ENCODE measurements at places on chromosomes 5 and 9. TPM values are rescaled to one million over a fixed set of nuclear protein-coding genes. Genes with fewer than 3 reads are reported as not detected.

GRCh38 chr5:18553269-18553668 lies 919.0 kb downstream of the TAF11L14 start:
- no peaks in the 10 kb centered on the region for H3K4me1 ChIP-seq
- no peak overlapping the region for H3K27ac ChIP-seq
- no peaks in the 10 kb centered on the region for H3K27me3 ChIP-seq
- no peak overlapping the region for H3K4me3 ChIP-seq

GRCh38 chr9:87405677-87406542 lies 91.8 kb upstream of the DAPK1 start:
- no peaks in the 10 kb centered on the region for H3K36me3 ChIP-seq
- peaks cover 5% of the 10 kb centered on the region for H3K27me3 ChIP-seq
- H3K27ac ChIP-seq: no peak overlapping the region

GRCh38 chr5:178392931-178393394 lies 160.4 kb upstream of the PHYKPL start:
- H3K27ac ChIP-seq: no peak overlapping the region
- H3K4me3 ChIP-seq: no peak overlapping the region
- no peak for DNase-seq
- peaks cover 1% of the 10 kb centered on the region for H3K27me3 ChIP-seq
- H3K4me1 ChIP-seq: no peaks in the 10 kb centered on the region

DNA sequence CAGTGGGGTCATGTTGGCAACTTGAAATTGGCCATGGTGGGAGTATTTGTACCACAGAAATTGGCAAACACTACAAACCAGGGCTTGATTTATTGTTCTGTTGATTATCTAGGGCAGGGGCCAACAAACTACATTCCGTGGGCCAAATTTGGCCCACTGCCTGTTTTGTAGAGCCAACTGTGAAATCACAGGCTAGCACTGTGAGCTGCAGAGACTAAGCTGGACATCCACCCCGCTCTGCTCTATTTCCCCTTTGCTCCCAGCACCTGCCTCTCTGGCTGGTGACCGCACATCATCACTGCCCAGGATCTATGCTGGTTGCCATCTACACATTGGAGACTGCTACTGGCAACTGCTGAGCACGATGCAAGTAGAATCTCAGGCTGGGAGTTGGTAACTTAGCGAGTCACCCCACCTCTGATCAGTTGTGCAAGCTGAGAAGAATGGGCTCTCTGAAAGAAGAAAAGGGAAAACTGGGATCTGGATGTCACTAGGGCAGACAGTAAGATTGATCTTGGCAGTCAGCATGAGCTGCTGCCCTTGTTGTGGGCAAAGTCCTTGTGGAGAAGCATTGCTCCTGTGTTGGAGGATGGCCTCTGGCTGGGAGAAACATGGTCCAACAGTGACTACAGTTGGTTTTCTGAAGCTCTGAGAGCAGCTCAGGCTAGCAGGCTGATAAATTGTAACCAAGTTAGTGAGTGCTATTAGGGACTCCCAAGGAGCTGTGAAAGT lies 144.7 kb upstream of the RAD23B start:
- no peaks in the 10 kb centered on the region for H3K4me1 ChIP-seq
- H3K36me3 ChIP-seq: no peaks in the 10 kb centered on the region
- peaks cover 12% of the 10 kb centered on the region for H3K27me3 ChIP-seq
- H3K4me3 ChIP-seq: no peak overlapping the region

GRCh38 chr9:134165357-134166315 lies 1.3 kb upstream of the RNU6ATAC start:
- DNase-seq: peak; percentile 66
- peaks cover 2% of the 10 kb centered on the region for H3K4me1 ChIP-seq
- no peak overlapping the region for H3K27ac ChIP-seq

Gene ACTBL2
- total RNA-seq: not detected
